ENCODE measurements at places on chromosomes 4 and X. TPM values are rescaled to one million over a fixed set of nuclear protein-coding genes. Genes with fewer than 3 reads are reported as not detected.

DNA sequence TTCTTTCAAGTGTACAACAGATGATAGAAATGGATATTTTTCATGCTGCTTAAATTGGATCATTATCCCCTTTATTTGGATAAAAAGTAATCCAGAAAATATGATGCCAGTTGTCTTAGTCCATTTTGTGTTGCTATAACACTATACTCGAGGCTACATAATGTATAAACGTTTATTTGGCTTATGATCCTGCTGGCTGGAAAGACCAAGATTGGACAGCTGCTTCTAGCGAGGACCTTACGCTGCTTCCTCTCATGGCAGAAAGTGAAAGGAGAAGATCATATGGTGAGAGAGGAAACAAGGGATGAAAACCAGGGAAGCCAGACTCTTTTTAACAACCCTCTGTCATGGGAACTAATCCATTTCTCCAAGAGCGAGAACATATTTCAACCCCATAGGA, 102.7 kb downstream of the TRAM1L1 start:
- no peak for DNase-seq

- DNase-seq = no peak
Measured at GRCh38 chr4:3747581-3747904, 18.6 kb upstream of the ADRA2C start.

DNA sequence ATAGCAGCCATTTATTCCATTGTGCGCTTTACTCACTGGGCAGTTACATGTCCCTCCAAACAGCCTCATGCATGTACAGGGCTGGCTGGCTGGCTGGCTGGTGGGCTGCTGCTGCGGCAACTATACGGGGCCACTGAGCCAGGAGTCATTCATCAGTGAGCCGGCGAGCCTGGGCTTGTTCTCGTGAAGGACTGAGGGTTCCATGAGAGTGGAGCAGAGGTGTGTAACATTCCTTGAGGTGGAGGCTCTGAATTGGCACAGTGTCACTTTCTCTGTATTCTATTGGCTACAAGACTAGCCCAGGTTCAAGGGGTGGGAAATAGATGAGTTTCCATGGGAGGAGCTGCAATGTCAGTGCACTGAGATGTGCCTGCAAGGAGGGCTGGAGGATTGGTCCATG, 89.1 kb downstream of the ARHGAP10 start:
- DNase-seq = no peak

DNA sequence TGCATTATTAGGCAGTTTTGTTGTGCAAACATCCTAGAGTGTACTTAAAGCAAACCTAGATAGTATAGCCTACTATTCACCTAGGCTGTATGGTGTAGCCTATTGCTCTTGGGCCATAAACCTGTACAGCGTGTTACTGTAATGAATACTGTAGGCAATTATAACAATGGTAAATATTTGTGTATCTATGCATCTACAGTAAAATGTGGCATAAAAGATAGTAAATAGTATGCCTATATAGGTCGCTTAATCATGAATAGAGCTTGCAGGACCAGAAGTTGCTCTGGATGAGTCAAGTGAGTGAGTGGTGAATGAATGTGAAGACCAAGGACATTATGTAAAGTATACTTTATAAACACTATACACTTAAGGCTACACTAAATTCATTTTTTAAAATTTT, 16.6 kb downstream of the USO1 start:
- DNase-seq = no peak

LSM6 gene
- total RNA-seq = 53.6 TPM

Data from hepatocyte (in vitro differentiated cells).